ENCODE measurements at places on chromosomes 1 and 21.
A peak's percentile ranks its signal among the peaks of the same experiment; 100 is the strongest.

- DNase-seq: no peak
Observed at GRCh38 chr1:92754000-92754718, 30.7 kb downstream of the EVI5 start.

- DNase-seq: no peak
Observed at GRCh38 chr1:62897788-62898187, 113.9 kb downstream of the ATG4C start.

DNA sequence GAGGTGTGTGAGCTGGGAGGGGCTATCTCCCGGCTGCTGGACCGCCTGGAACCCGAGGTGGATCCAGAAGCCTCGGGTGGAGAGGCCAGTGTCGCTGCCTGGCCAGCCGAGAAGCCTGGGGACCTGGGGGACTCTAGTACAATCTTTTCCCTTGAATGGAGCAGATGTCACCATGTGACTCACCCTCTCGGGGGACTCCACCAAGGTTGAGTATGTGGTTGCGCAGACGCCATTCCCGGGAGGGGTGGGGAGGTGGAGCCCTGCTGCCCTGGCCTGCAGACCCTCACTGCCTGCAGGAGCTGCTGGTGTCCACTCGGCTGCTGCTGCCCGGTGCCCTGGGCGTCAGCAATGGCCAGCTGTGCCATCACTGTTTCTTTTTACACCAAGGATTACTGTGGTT lies 40.3 kb downstream of the TP73 start:
- DNase-seq: peak; percentile 73

- DNase-seq: no peak
Observed at GRCh38 chr1:225343618-225344017, 84.2 kb downstream of the LBR start.

DNA sequence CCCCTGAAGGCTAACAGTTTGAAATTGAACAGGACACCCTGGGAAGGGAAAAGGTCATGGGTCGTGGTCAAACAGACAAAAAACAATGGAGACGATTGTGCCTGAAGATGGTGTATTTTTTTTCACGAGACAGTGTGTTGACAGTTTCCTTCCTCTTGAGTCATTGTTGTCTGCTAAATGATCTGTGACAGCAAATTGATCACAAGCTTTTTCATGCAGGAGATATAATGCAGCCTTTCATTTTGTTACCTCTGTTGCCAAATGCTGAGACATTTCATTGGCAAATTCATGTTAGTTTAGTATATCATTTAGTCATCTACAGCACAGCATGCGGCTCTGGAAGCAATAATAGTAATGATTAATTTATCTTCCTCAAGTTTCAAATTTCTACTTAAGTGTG lies 27.7 kb downstream of the UBE2U start:
- DNase-seq: peak; percentile 39

DNA sequence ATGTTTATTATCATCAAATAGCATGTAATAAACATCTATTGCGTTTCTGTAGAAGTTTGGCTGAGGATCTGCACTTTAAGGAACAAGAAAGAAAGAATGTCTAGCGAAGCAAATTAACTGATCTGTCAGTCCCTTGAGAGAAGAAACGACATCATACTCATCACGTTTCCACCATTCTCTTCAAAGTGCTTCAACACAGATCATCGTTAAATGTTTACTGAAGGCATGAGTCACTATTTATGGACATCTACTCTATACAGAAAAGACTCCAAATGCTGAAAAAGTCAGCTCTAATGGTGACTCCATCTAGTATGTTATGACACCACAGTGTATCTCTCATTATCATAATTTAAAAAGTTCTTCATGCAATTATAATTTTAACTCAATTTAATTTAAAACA lies 369.1 kb downstream of the RGS7 start:
- peak; percentile 42 for DNase-seq
